Activated naive CD4-positive, alpha-beta T cell treated with anti-CD3 and anti-CD28 coated beads, Interleukin-2, amount 50 U/mL, for 16 hours (primary cell): ENCODE measurements at places on chromosomes 2 and 18.

GRCh38 chr2:160379399-160379798 lies 114.2 kb downstream of the RBMS1 start:
- DNase-seq = no peak

DNA sequence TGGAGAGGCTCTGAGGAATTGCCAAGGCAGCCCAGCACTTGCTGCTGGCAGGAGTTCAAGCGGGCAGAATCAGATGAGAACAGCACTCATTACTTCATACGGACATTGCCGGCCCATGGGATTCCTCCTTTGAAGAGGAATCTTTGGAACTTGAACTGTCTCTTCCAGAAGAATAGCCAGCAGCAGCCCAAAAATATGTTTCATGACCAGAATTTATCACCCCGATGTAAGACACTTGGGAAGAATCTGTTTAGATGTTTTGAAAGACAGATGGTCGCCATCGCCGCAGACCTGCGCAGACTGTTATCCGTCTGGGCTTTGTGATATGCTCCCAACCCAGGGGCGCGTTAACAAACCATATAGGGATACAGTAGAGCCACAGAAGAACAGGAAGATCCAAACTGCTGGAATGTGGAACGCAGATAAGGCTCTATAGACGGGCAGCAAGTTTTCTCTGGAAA lies 3.7 kb upstream of the ADI1 start:
- DNase-seq = no peak

DNA sequence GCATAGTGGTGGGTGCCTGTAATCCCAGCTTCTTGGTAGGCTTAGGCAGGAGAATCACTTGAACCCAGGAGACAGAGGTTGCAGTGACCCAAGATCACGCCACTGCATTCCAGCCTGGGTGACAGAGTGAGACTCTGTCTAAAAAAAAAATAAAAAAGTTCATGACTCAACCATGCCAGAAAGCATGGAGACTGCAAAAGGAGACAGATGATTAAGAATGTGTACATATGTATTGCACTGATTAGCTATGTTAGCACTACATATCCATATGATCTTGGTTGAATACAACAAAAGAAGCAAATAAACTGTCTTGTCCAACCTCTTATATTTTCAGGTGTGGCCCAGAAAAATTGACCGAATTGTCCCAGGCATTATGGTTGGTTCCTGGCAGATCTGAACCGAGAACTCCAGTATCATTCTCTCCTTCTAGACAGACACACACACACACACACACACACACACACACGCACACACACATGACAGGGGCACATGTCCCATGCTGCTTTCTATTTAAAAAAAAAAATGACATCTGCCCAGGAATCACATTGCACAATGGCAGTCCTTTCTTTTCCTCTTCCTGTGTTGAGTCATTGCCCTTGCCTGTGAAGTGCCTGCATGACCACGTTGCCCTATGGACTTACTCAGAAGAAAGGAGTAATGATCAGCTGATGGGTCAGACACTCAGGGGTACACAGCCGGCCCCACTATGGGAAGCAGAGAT lies 65.6 kb downstream of the MYCN start:
- DNase-seq = no peak

GRCh38 chr2:171957061-171957460 lies 34.8 kb downstream of the HAT1 start:
- DNase-seq = no peak

GRCh38 chr2:102717308-102718018 lies 44.4 kb upstream of the TMEM182 start:
- DNase-seq = no peak

GRCh38 chr2:224555823-224556366 lies 29.3 kb downstream of the CUL3 start:
- DNase-seq = no peak

DNA sequence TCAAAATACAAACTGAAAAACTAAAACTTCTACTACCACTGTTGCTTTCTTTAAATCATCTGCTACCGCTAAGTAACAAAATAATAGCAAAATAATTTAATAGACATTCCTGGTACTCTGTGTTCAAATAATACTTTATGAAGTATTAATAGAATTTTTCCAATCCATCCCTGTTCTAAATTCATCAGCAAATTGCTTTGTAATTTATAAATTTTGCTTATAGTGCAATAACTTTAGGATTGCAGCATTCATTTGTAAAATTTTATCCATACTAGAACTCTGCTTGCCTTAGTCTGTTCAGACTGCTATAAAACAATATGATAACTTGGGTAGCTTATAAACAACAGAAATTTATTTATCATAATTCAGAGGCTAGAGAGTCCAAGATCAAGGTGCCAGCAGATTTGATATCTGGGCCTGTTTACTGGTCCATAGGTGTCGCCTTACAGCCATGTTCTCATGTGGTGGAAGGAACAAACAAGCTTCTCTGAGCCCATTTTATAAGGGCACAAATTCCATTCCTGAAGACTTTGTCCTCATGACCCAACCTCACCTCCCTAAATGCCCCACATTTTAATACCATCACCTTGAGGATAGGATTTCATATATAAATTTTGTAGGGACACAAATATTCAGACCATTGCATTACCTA lies 415.1 kb upstream of the MAP2 start:
- DNase-seq = no peak

GRCh38 chr18:2547477-2548087 lies 23.7 kb downstream of the METTL4 start:
- DNase-seq = no peak

DNA sequence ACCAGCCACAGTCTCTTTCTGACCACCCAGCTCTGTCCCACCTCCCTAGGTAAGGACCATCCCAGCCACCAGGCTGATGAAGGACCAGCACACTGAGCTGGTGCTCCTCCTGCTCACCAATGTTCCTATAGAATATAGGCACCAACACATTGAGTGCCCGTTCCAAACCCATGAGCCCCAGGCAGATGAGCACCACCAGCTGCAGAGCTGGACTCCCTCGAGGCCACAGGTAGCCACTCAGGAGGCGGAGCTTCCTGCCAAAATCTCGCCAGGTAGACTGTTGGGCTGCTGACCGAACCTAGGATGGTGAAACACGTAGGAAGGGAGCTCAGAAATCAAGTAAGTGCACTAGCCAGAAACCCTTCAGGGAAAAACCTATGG lies 2.2 kb downstream of the ABCB6 start:
- no peak for DNase-seq

DNA sequence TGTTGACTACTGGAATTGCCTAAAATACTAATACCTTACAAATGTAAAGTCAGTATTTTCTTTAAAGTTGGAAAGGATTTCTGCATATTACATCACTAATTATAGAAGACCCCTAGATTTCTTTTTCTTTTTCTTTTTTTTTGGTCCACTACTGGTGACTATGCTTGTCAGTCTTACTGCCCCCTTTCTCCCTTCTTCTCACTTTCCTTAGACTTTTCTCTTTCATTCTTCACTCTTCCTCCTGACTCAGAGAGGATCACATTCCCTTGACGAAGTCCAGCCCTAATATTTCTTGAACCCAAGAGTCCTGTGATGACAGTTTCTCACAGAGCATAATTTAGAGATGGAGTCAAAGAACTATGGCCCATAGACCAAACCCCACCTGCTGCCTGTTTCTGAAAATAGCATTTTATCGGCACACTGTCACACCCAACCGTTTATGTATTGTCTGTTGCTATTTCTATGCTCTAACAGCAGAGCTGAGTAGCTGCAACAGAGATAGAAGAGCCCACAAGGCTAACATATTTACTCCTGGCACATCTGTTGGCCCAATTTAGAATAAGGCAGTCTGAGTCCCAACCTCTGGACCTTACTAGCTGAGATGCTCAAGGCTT lies 40.6 kb upstream of the RIOK3 start:
- no peak for DNase-seq

- DNase-seq = no peak
Observed at GRCh38 chr2:30481323-30481800, 34.3 kb downstream of the LCLAT1 start.

- DNase-seq = no peak
Observed at GRCh38 chr2:167509586-167509985, 621.3 kb downstream of the XIRP2 start.

DNA sequence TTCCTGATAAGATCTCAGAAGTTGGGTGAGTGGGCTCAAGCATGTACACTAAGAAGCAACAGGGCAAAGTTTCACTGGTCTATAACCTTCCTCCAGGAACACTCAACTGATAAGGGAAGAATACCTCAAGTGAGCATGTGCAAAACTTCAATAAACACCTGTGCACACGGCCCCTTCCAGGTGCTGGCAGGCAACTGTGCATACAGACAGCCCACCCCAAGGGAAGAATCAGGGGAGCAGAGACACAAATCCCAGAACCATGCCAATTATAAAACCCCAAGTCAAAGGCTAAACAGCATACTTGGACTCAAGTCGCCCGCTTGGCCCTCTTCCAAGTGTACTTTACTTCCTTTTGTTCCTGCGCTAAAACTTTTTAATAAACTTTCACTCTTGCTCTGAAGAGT lies 85.9 kb upstream of the RTN4 start:
- DNase-seq = no peak

DNA sequence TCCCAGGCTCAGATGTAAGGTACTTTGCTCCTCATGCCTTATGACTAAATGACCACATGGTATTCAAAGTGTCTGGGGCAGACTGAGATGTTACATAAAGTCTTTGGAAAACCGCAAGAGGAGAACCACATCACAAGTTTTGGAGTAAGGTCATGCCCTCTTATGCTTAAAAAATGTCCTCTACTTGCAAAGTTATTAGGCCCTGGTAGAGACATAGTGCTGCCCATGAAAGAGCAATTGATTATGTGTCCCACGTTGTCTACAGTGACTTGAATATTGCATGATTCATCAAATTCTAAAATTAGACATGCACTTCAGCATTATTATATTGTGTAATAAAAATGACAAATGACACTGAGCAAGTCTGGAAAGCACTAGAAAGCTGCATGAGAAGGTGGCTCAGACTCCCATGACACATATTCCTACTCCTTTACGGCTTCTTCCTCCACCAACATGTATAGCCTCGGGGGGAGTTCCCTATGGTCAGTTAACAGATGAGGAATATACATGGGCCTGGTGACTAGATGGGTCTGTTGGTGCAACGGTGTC lies 602.6 kb upstream of the VRK2 start:
- no peak for DNase-seq

DNA sequence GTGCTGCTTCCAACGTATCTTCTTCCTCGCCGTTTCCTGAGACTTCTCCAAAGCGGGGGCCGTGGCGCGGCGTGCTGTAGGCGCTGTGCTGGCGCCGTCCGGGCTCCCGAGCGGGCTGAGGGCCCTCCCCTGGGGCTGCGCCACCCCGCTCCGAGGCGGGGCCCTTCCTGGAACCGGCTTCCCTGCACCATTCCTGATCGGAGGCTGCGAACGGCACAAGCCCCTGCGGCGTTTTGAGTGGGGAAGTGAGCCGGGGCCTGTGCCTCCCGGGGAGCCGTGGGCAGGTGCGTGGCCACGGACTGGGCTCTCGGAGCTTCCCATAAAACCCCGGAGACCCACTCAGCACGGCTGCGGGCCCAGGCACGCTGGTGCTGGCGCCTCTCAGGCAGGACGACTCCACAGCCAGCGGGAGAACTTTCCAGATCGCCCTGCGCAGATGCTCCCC lies 74.7 kb downstream of the PSMG2 start:
- no peak for DNase-seq

DNA sequence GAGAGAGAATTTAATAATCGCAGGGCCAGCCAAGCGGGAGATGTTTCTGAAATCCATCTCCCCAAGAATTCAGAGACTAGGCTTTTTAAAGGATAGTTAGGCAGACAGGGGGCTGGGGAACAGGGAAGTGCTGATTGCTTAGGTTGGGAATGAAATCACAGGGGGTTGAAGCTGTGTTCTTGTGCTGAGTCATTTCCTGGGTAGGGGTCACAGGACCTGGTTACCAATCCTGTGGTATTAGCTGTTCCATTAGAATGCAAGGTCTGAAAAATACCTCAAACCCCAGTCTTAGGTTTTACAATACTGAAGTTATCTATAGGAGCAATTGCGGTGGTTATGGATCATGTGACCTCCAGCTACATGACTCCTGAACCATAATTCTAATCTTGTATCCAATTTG lies 4.6 kb downstream of the SP140 start:
- DNase-seq = no peak

DNA sequence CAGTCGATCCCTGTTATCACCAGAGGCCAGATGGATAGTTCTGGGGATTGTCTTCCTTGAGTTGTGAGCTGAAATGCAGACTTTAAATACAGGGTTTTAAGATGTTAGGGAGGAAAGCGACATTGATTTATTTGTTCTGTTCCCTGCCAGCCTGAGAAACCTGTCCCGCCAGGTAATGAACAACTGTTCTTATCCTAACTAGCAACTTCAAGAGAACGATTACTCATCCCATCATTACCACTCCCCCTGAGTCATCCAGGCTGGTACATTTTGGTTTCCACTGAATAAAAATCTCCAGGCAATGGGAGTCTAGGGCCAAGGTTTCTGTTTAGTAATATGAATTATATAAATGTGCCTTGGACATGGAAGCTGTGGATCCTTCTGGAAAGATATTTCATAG lies 131.2 kb downstream of the LYPD6B start:
- DNase-seq = no peak

GRCh38 chr2:18664421-18664820 lies 75.1 kb upstream of the NT5C1B start:
- no peak for DNase-seq

- DNase-seq = no peak
Observed at GRCh38 chr2:151878655-151879563, 50.7 kb upstream of the ARL5A start.

GRCh38 chr2:55010149-55010591 lies 40.1 kb downstream of the RTN4 start:
- DNase-seq = peak; percentile 15

DNA sequence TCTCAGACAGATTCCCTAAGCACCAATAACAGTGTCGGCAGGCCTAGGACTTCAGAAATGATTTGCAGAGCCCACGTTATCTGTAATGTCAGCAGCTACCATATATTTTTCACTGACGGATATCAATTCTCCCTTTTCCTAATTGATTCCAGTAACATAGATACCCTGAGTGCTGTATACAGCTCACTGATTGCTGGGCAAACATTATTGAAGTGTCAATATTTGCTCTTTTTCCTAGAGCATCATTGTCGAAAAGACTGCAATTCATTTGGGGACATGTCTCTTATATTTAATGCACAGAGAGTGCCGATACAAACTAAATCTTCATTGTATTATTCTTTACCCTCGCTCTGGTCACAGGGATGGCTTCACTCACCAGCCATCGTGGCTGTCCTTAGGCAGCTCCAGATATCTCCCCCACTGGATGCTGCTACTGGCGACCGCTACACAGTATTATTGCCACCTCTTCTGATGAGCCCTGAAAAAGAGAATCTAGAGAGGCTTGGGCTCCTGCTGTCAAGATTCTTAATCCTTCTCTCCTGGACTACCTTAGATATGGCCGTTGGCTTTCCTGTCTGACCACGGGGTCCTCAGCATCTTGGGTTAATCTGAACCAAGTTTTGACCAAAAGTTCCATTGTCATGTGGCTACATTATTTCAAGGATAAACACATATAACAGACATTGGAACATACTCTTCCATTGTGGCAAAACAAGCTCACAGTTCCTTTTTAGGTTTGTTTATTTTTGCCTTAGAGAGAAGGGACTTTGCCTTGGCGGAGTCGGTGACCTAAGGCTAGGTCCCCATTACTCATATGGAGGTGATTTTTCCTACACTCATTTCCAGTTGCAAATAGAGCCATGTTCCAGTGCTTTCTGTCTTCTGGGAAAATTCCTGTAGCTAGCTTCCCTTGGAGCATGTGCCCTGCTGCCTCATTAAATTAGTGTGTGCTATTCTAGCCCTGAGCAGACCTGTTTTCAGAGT lies 105.4 kb downstream of the CPO start:
- no peak for DNase-seq
